ENCODE measurements at places on chromosomes 2 and 18.

GRCh38 chr2:152558158-152558984, 158.9 kb downstream of the PRPF40A start:
- no peak for DNase-seq

- no peak for DNase-seq
These were observed 589.9 kb downstream of the XIRP2 start for GRCh38 chr2:167478196-167478595.

- no peak for DNase-seq
These were observed 211.4 kb downstream of the SH3RF3 start for GRCh38 chr2:109340381-109340780.

DNA sequence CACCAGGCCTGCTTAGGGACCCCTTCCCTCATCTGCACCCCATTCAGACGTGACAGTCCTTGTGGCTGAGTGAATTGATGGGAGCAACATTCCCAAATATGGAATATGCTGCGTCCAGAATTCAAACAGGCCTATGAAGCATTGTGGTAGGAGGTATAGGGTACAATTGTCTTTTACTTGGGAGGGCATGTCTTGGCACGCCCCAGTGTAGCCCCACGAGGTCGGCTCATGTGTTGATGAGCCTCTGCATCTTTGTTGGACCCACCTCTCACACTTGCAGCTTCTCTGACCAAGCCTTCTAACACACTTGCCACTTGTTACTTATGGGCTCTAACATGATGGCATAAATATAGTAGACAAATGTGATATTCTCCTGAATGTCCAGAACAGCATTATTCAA, 1.6 kb downstream of the TIMM21 start:
- no peak for DNase-seq

- no peak for DNase-seq
These were observed 7.6 kb downstream of the GMPPA start for GRCh38 chr2:219506153-219506801.

DNA sequence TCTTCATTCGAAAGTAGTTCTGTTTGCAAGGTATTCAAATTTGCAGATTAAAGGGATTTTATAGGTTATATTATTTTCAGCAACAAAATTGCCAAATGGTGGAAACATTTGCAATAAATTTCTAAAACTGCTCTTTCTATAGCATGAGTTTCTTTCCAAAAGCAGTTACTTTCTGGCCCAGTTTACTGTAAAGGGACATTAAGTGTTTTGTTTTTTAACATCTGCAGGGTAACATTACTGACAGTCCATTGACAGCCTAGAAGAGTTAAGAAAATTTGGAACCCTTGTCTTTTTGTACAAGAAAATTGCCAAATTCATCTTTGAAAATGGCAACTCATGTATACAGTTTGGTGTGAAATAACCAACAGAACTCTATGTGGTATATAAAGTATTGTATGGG, 375.1 kb downstream of the SETBP1 start:
- DNase-seq = no peak

GRCh38 chr18:23784832-23785245, 95.6 kb downstream of the LAMA3 start:
- no peak for DNase-seq

DNA sequence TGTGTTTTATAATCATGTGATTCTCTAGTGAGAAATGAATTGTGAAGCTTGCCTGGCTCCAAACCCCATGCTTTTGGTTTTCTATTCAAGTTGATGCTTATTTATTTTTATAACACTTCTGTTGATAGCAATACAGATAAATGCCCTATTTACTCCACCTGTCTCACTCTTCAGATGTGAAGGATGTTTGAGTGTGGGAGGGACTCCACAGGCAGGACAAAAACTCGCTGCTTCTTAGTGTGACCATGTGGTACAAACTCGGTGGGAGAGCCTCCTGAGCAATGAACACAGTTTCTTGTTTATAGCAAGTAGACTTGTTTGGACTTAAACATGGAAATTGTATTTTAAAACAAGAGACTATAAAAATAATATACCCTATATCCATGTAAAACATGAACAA, 219.7 kb downstream of the GULP1 start:
- DNase-seq = no peak

DNA sequence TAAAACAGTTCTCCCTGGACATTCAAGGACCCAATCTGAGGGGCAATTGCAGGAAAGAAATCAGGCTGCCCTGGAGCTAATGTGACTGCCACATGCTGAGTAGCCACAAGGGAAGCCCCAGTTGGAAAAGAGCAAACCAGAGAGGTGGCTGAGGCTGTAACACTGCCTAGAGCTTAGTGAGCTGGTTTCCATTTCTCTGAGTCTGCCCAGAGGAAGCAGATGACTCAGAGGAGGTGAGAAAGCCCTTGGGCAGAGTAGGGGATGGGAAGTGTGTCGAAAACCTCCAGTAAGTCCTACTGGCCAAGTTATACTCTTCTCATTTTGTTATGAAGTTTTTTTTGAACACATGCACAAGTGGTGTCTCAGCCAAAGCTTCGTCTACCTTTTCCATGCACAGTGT, 753.0 kb downstream of the CNTNAP5 start:
- DNase-seq = no peak

GRCh38 chr18:10965119-10965518, 184.2 kb downstream of the PIEZO2 start:
- DNase-seq = no peak

- DNase-seq = no peak
These were observed 10.4 kb downstream of the FIGLA start for GRCh38 chr2:70779911-70780545.

GRCh38 chr2:100923461-100924060, 78.5 kb upstream of the RPL31 start:
- no peak for DNase-seq

DNA sequence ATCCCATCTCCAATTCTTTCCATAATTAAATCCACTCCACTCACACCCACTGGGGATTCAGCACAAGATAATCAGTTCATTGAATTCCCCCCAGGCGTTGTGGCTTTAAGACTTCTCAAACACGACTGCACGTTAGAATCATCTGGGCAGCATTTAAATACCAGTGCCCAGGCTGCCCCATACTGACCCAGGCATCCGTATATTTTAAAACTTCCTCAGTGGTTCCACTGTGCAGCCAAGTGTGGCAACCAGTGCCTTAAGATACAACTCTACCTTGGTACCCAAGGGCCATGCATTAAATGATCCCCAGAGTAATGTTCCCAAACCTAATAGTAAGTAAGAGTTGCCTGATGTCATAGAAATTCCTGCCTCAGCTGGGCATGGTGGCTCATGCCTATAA, 54.3 kb upstream of the BZW1 start:
- DNase-seq = no peak

- DNase-seq = no peak
These were observed 167.7 kb downstream of the PLCL1 start for GRCh38 chr2:197972061-197972460.

GRCh38 chr2:136124805-136125204, 6.9 kb upstream of the CXCR4 start:
- DNase-seq = no peak

DNA sequence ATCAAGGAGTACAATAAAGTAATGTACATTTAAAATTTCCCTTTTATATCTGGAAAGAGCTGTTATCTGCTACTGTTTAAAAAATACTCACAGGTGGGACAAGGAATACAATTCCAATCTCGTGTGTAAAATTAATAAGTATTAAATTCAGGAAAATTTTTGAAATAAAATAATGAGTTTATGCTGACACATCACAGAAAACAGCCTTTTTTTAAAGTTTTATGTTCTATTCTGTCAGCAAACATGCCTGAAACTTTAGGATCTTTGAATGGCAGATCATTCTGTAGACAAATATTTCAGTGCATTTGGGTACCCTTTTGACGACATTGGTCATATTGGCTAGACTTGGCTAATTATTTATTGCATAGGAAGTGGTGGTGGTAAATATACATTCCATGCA, 254.4 kb upstream of the ETAA1 start:
- DNase-seq = no peak

GRCh38 chr2:11938196-11938595, 191.8 kb downstream of the LPIN1 start:
- no peak for DNase-seq

- no peak for DNase-seq
These were observed 41.1 kb downstream of the NETO1 start for GRCh38 chr18:72826736-72827135.

GRCh38 chr2:180728928-180729559, 251.4 kb upstream of the UBE2E3 start:
- DNase-seq = no peak

DNA sequence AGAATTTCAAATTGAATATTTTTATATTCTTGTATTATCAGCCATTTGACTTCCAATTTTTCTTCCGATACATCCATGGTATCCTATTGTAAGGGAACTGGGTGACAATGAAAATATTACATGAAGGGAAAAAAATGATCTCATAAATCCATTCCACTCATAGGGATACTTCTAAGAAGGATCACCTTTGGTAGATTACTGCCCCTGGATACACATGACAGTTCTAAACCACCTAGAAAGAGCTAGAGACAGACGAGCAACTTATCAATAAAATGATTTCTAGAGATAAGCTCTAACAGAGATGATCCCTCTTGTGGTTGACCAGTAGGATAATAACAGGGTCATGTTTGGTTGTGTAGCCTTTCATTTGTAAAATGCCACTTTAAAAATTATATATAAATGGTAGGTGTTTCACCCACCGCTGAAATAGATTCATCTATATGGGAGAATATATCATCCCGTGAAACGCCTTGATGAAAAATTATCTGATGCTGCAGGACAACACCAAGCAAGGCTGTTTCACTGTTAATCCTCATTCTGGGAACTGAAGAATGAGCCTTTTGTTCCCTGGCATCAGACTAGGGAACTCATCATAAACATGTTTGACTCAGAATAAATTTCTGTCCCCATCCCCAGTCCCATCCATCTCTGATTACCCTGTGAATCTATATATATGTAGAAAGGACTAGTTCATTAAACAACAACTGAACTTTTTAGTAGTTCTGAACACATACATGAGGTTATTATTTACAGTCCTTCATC, 180.0 kb downstream of the TCF4 start:
- DNase-seq = no peak

- no peak for DNase-seq
These were observed 268.3 kb downstream of the DYSF start for GRCh38 chr2:71721669-71722068.

DNA sequence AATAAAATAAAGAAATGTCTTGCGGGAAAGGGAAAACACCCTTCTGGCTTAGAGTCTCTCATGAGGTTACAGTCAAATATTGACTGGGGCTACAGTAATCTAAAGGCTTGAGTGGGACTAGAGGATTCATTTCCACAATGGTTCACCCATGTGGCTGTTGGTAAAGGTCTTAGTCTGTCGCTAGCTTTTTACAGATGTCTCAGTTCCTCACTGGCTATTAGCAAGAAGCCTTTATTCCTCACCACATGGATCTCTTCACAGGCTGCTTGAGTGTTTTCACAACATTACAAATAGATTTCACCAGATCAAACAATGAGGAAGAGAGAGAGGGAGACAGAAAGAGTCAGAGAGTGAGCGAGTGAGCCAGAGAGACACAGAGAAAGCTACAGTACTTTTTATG, 8.3 kb upstream of the ZC3H15 start:
- DNase-seq = no peak

DNA sequence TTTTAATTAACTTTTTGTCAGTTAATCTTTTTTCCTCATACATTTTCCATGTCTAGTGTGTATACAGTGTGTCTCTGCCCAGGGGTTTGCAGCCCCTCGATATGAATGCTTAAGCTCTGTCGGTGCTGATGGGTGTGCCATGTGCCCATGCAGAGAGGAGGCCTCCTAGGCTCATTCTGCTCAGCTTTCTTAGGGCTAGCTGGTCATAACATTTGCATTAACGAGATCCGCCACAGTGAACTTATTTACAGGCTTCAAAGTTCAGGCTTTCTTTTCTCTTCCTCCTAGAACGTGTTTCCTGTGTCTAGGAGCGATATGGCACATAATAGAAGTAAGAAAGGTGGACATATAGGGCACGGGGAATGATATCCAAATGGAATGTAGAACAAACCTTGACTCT, 783.3 kb downstream of the PLCL1 start:
- DNase-seq = no peak

- no peak for DNase-seq
These were observed 29.9 kb downstream of the GLS start for GRCh38 chr2:190910341-190911136.

DNA sequence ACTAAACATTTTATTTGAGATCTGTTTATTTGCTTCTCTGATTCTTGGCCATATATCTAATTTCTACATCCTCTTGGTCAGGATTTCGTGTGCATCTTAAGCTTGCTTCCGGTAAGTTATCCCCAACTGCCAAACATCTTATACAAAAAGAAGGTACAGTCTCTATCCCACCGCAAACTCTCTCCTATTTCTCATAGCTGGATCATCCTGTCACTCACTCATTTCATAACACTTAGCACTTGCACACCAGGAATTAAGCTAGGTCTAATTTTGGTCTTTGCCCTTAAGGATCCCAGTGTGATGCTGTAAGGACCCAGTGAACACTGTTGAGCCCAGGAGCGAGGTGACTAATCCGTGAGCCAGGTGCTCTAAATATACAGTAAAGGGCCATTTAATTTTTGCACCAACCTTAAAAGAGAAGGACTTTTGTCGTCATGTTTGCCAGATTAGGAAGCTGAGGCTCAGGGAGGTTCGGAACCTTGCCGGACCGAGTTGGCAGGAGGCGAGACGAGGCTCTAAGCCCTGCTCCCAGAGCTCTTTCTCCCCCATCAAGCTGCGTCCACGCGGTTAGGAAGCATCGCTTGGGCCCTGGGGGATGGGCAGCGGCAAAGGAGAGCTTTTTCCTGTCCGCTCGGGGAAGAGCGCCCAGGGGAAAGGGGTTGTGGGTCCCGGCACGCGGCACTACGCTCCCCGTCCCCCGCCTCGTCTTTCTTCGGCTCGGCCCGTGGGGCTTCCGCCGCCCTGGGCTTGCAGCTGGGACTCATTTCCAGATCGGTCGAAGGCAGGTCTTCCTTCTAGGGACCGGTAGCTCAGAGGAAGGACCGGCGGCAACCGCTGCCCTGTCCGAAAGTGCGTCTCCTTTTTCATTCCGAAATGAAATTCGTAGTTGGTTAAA, 4.1 kb upstream of the ITPRIPL1 start:
- DNase-seq = peak; percentile 39

GRCh38 chr2:122136056-122136455, 380.6 kb downstream of the TSN start:
- DNase-seq = no peak

DNA sequence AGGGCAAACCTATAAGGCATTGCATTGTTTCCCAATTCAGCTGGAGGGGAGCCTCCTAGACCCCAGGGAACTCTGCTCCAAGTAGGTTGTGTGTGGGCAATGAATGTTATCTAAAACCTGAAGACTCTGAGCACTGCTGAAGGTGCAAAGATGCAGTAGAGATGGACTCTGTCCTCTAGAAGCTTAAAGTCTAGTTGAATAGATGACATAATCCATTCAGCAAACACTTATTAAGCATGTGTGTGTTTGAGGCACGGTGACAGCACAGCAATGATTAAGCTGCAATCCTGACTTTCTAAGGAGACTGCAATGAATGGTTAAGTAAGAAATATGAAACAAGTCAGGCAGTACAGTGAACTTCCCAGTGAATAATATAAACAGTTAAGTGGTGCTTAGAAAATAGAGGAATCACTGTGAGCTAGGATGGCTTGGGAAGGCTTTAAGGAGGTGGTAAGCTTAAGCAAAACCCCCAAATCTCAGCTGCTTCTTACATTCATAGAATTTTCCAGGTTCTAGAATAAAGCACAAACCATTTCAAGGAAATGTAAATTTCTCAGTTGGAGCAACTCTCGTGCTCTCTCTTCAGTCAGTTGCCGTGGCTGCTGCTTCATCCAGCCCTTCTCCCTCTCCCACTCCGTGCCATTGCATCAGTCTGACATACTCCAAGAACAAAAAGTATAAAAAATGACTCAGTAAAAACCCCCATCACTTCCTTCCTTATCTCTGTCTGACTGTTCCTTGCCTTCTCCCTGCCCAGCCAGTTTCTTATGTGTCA, 19.1 kb downstream of the MXD1 start:
- peak; percentile 10 for DNase-seq

All from stimulated activated CD4-positive, alpha-beta T cell treated with anti-CD3 and anti-CD28 coated beads, Interleukin-2, amount 100 ng/mL, for 24 hours (primary cell).